Stimulated activated CD8-positive, alpha-beta memory T cell treated with anti-CD3 and anti-CD28 coated beads, Interleukin-7, amount 100 ng/mL, for 1 hour (primary cell): ENCODE measurements at places on chromosomes 16 and 17.

GRCh38 chr17:67837965-67838364, 12.7 kb downstream of the BPTF start:
- no peak for DNase-seq

DNA sequence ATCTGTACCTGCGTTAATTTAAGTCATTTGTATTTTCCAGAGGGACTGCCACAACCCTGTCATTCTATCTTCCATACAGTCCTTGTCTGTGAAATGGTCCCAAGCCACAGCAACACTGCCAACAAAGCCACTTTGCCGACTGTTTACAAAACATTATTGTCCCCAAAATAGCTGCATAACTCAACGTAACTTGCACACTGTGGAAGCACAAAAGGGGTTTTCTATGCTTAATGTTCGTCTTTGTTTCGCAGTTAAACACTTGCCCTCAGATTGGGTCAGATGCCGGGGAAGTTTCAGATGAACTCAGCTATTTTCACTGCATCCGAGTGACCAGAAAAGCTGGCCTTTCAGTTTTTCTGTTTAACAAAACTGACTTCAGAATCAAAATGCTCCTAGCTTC, 4.6 kb downstream of the SEC14L5 start:
- no peak for DNase-seq

DNA sequence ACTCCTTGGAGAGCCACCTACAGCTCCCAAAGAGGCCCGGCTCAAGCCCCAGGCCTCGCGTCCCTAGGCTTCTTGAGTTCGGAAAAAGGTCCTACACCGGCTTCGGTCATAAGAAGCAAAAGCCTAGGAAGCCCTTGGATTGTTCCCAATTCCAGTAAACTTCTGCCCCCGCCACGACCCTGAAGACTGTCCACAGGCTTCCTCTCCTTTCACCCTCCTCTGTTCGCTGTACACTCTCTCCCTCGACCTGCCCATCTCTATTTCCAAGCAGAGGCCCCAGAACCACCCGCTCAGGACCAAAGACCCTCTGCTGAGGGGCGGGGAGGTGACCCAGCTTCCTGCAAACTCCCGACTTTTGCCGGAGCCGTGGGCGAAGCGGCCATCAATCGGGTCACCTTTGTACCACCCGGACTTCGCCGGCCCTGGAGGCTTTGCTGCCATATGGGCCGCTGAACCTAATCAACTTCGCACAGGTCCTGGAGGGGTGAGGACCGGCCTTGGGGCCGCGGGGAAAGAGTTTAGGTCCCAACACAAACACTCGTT, 2.7 kb downstream of the HOXB2 start:
- no peak for DNase-seq

DNA sequence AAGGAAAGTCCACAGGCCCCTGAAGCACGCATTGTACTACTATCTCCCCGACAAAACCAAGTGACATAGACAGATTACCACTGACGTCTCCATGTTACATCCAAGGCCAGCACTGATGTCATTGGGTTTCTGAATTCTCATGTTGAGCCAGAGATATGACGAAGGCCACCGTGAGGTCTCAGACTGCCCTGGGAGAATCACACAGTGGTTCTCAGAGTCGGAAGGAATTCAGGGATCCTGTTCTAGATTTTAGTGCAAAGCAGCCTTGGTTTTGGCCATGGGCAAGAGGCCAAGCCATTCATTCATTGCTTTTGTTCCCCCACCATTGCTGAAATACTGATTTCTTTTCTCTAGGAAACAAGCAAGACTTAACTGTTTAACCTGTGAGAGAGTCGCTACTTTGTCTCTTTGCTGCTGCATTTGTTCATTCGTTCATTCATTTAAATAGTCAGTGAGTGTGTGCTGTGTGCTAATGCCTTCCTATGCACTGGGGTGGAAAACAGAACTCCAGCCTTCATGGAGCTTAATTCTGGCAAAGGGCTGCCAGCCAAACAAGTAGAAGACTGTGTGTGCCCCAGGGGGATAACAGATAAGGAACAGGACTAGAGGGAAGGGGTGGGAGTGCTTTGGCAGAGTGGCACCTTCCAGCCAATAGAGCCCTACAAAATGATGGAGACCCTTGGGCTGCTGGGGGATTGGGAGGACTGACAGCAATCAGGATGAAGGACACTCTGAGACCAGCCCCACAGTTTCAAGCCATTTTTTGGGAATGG, 222.3 kb downstream of the MSI2 start:
- no peak for DNase-seq

DNA sequence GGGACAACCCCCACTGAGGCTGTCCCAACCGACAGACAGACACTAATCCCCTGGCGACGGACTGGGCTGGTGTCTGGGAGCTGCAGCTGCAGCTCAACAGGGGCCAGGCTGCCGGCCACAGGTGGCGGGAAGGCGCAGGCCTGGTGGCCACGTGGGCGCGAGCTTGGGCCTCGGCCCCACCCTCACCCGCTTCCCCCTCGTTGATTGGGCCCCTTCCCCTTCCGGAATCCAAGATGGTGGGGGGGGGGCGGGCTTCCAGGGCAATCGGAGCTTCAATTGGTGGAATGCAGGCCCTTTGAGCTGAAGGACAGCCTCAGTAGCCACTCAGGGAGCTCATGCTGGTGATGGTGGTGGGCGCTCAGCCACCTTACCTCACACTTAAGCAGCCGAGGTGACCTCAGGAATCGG, 8.7 kb upstream of the TBX4 start:
- no peak for DNase-seq

- DNase-seq = no peak
Observed at GRCh38 chr17:27529230-27529796, 73.1 kb downstream of the KSR1 start.

GRCh38 chr16:4606354-4606753, 8.3 kb downstream of the UBALD1 start:
- DNase-seq = no peak

DNA sequence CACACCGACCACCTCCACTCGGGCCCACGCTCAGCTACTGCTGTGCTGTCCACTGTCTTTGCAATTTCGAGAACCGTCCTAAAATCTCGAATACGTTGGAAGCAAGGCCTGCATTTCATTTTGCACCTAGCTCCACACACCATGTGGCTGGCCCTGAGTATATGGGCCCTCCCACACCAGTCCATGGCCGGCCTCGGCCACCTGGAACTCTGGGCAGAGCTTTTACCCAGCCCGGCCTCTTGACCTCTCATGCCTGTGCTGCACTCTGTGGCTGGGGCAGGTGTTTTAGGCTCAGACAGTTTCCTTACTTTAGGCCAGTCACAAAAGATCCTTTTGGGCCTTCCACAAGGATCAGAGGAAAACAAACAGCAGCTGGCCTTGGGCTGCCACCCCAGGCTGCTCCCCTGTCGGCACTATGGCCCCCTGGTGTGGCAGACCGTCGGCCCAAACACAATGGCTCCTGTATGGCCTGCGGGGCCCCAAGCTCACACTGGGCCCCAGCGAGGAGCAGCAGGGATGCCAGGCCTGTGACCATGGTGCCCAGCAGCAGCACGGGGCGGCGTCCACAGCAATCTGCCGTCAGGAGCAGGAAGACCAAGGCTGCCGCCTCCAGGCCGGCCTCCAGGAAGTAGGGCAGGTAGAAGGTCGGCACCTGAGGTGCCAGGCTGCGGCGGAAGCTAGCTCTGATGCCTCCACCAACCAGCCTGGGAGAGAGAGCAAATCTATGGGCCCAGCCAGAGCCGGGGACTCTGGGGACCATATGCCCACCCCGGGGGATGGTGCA, 2.5 kb downstream of the SLC22A31 start:
- DNase-seq = no peak

DNA sequence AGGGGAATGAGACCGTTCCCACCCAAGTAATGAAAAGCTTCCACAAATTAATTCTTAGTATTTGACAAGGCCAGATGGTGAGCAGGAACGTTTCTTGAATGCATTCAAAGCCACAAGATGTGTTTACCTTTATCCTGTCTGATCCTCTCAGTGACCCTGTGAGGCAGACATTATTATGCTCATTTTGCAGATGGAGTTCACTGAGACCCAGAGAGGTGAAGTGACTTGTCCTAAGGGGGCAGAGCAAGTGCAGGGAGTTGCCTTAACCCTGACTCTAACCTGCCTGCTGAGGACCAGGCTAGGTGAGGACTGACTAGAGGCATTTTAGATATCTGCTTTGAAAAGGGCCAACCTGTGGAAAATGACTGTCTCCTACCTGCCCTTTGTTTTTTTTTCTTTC, 156.7 kb downstream of the HAPSTR1 start:
- no peak for DNase-seq

- no peak for DNase-seq
Observed at GRCh38 chr17:14747603-14747950, 446.7 kb downstream of the HS3ST3B1 start.

- DNase-seq = no peak
Observed at GRCh38 chr17:63171428-63172393, 205.7 kb downstream of the TANC2 start.

- no peak for DNase-seq
Observed at GRCh38 chr16:64253096-64253495, 868.8 kb downstream of the CDH11 start.

- DNase-seq = no peak
Observed at GRCh38 chr17:70111201-70111600, 36.2 kb downstream of the KCNJ16 start.

GRCh38 chr17:79473876-79474440, 136.9 kb downstream of the RBFOX3 start:
- DNase-seq = no peak

DNA sequence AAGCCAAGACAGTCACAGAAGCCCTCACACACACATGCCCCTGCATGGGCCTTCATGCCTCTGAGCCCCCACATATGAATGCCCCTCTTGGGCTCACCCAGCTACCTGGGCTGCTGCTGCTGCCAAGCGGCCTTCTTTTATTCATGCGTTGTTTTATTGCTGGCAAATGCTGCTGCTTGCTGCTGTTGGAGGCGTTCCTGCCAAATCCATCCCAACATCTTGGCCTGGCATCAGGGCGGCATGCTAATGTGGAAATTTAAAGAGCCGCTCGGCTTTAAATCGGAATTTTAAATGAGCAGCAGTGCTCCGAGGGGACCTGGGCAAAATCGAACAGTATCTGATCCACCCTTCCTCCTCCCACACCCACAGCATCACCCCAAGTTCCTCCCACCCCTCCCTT, 39.0 kb downstream of the NEUROD2 start:
- no peak for DNase-seq

DNA sequence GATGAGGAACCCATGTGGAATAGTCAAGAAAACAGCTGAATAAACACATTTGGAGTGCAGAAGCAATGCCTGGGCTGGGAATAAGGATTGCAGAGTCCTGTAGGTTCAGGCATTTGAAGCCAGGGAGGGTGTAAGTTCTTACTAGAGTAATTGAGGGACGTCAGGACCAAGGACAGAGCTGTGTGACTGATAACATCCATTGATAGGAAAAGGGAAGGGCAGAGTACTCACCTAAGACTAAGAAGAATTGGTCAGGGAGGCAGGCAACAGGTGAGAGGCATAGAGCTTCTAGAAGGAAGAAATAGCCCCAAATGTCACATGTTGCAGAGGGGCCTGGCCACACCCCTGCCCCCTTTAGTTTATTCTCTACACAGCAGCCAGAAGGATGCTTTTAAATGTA, 79.8 kb upstream of the TMEM132E start:
- no peak for DNase-seq

DNA sequence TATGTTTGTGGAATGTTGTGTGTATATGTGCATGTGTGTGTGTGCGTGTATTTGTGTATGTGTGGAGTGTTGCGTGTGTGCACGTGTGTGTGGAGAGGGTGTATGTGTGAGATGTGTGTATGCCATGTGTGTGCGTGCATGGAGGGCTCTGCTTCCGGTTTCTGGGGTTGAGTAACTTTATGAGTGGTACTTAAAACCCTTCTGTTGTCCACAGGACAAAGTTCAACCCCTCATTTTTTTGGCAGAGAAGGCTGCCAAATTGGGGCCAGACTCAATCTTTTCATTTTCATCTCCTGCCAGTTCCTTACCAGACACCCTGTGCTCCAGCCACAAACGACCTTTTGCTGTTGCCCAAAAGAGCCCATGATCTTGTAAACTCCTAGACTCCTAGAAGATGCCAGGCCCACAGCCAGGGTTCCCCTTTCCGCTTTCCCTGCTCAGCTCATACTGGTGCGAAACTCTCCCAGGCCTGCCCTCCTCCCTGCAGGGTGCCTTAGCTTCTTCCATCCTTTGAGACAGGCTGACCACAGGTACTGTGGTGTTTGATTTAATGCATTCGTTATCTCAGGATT, 100.2 kb downstream of the CMIP start:
- no peak for DNase-seq

DNA sequence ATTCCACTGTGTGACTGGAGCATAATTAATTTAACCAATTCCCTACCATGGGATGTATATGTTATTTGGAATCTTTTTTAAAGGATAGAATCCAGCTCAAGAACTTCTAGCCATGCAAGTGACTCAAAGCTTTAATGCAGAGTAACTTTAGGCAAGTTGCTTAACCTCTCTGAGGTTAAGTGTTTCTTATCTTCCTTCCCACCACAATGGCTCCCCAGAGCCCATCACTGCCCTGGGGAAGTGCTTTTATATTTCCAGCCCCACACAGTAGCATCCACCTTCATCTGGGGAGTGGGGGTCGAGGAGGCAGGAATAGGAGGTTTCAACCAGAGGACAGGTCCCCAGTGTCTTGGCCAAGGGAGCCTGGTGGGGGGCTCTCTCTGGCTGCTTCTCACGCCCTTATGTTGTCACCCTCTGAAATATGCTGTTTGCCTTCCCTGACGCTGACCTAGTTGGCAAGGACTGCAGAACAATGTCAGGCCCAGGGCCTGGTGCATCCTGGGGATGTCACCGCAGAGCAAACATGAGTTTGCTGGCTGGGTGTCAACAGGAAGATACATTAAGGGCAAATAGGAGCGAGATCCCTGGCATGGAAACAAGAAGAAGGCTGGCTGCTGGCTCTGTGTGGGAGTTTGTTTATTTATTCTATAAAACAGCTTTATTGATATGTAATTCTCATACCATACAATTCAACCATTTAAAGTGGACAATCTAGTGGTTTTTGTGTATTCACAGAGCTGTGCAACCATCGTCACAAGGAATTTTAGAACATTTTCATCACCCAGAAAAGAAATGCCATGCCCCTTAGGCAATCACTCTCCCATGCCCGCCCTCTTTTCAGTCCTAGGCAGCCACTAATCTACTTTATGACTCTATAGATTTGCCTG, 46.6 kb upstream of the WSB1 start:
- no peak for DNase-seq

DNA sequence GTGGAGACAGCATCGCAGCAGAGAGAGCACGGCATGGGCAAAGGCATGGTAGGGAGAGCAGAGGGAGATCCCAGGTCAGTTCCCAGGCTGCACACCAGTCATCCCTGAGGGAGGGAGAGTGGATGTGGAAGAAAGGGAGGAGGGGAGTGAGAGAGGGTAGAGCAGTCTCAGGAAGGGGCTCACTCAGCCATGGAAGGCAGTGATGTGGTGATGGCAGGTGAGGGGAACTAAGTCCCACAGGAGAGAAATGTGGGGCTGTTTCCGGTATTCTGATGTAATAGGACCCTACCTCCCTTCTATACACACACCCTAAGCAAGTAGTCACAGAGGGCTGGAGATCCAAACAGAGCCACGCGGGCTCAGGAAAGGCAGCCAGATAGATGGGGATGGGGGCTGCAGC, 500.3 kb upstream of the CDH11 start:
- no peak for DNase-seq
